ENCODE measurements at places on chromosomes 7 and 10.

- no peak for DNase-seq
Observed at GRCh38 chr7:82106201-82106600, 336.4 kb upstream of the HGF start.

- DNase-seq: no peak
Observed at GRCh38 chr10:57952741-57953140, 315.0 kb downstream of the IPMK start.

- no peak for DNase-seq
Observed at GRCh38 chr7:6590645-6591110, 857 bp downstream of the INTS15 start.

GRCh38 chr7:35691827-35692307 is 3.1 kb downstream of the HERPUD2 start:
- DNase-seq: no peak

DNA sequence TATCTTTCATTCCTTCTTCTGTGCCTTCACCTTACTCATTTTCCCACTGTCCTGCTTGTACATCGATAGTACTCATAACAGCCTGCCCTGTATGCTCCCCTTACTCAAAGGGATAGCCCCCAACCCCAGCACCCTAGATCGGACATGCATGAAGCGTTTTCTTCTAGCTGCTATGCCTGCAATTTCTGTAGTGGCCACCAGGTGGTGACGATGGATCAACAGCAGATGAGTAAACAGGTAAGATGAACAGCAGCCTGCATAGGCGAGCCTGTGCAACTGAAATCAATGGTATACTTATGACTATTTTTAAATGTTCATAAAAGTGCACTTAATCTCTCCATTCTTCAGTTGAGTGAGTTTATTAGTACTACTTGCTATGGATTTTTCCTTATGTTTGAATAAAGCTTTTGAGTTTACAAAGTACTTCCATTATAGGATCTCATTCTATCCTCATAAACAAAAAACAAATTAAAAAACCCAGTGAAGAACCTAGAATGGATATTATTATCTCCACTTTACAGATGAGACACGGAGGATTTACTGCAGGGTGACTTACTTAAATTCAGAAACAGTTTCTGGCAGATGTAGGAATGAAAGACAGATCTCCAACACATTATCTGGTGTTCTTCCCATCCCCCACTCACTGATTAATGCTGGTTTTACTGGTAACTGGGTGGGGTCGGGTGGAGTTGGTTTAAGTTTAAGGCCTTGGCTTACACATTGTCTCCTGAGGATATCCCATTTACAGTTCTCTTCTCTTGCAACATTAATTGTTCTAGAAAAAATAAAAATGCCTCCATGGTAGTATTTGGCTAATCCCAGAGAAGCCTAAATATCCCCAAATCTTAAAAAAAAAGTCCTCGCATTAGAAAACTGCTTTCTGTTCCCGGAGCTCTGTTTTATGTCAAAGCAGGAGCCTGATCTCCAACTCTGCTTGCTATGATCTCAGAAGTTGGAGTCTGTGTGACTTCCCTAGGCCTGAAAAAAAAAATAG is 222.1 kb downstream of the GLI3 start:
- no peak for DNase-seq

DNA sequence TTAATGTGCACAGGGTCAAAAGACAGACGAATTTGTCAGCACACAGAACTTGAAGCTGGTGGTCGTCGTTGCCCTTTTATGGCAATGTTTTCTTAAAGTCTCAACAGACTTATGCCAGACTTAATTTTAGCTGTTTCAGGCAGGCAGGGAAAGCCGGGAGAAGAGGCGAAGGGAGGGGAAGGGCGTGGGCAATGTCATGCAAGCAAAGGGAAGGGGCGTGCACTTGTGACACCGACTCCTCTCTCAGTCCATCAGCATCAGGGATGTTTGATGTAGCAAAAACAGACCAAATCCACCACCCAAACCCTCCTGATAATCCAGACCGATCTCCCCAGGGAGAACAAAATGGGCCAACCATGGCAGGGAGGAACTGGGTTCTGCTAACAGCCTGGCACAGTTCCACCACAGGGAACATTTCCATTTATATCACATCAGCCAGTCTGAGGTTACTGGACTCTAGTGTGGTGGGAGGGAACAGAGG is 118.1 kb upstream of the RHEB start:
- no peak for DNase-seq

DNA sequence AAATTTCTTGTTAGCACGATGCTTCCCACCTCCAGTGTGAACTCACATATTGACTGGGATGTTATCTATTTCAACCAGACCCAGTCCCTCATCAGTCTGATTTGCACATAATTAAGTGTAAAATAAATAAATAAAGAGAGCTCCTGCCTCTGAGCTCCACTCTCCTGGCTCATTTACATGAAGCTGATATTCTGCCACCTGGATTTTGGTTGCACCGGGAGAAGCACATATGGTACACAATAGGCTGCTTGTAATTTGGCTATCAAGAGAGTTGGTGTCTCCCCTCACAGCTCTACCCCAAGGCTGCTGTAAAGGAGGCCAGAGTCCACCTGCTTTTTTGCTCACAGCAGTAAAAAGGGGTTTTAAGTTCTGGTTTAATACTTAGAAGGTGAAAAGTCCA is 610.5 kb downstream of the KCNMA1 start:
- DNase-seq: no peak

GRCh38 chr7:148575640-148576411 is 14.7 kb upstream of the C7orf33 start:
- DNase-seq: no peak

- no peak for DNase-seq
Observed at GRCh38 chr7:150968734-150969372, 9.3 kb downstream of the KCNH2 start.

GRCh38 chr10:4656576-4657194 is 169.3 kb upstream of the AKR1E2 start:
- no peak for DNase-seq

DNA sequence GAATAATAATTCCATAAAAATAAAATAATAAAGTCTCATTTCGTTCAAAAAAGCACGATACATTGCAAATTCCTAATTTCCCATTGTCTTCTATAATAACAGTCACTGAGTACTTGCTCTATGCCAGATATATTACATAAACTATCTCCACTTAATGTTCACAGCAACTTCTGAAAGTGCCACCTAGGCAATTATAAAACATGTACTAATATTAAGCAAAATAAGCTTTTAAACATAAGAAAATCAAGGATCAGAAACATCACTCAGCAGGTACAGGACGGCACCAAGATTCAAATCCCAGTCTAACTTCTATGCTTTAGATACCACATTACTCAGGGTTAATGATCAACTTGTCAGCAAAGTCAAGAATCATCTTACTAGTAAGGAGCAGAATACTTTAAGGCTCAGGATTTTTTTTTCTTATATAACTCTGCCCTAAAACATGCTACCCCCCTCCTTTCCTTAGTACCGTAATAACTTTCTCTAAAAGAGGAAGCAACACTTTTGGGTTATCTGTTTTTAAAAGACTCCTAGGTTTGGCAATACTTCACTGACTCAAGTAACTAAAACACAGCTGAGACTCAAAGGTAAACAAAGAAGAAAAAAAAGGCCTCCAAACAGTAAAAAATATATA is 51.3 kb downstream of the USP6NL start:
- DNase-seq: no peak

GRCh38 chr7:134845461-134845860 is 66.0 kb downstream of the CALD1 start:
- no peak for DNase-seq

DNA sequence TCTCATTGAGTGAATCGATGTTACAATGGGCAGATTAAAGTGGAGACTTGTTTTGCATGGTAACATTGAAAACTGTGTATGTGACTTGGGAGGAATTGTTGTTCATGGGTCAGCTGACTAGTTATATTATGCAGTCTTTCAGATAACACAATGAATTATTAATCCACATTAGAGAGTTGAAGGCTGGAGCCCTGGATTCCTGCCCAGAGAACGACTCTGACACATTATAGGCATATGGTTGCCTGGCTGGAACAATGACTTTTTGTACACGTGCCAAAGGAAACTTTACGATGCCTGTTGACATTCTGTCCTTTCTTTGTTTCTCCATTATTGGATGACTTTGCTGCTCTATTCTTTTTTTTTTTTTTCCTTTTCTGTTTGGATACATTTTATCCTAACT is 52.3 kb upstream of the TMEM229A start:
- DNase-seq: no peak

DNA sequence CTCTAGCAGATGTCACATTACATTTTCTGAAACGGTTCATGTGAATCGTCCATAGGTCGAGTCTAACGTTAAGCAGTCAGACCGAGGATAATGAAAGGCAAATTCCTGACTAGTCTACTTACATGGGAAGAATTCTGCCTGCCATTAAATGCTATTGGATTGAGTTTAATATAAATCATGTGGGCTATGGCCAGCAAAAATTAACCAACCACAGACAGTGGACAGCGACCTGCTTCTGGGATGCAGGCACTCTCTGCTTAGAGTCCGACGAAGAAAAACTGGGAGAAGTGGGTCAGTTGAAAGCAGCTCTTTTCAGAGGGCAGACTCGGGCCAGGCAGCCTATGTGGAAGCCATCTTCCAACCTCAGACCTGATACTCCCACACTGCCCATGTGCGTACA is 16.6 kb downstream of the PIP4K2A start:
- DNase-seq: no peak

- DNase-seq: no peak
Observed at GRCh38 chr10:35995485-35995884, 353.4 kb upstream of the FZD8 start.

DNA sequence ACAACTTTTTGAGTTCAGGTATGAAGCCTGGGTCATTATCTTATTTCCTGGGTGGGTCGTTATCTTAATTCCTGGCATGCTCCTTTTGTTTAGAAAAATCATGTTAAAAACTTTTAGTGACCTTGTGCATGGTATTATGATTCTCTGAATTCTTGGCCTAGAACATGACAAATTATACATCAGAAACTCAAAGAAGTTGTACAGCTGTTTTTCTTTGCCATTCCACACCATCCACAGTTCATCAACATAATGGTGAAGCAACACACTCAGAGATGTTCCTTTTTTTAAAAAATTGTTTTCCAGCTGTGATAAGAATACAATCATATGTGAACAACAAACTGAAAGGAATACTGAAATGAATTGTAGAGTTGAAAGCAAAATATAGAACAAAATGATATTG is 149.2 kb upstream of the SEMA3D start:
- no peak for DNase-seq

GRCh38 chr7:151917791-151918509 is 38.3 kb upstream of the GALNTL5 start:
- DNase-seq: no peak

DNA sequence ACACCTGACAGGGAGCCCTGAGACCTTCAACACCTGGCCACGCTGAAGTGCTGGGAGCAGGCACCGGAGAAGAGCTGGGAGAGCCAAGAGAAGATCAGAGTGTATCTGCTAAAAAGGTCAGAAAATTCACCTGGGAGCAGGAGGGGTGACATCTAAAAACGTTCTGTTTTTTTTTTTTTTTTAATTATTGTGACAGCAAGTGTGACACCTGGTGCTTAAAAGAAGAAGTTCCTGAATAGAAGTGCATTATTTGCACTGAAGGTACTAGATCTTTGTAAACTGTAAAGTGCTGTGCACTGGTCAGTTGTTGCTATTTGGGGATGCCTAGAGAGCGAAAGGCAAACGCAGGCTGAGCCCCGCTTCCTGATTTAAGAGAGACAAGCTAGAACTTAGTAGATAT is 422.0 kb downstream of the PLXNA4 start:
- DNase-seq: no peak

DNA sequence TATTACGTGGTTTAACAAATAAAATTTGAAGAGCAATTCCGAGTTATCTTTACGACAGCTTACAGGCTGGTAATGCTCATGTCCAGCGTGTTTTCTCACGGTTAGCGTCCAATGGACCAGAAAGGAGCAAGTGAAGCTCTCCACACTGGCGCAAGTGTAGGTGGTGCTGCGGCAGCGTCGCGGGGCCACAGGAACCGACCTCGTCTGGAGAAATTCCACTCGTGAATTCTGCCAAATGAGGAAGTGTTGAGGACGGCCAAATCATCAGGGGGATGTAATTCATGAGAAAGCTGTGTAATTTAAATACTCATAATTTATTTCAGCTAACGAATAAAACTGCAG is 350 bp upstream of the ZNF37A start:
- no peak for DNase-seq

- no peak for DNase-seq
Observed at GRCh38 chr10:1570416-1571051, 166.8 kb downstream of the ADARB2 start.

GRCh38 chr10:35640474-35640873 is 1.6 kb downstream of the FZD8 start:
- DNase-seq: no peak

GRCh38 chr10:79942261-79943185 is 6.4 kb downstream of the SFTPD start:
- DNase-seq: no peak

DNA sequence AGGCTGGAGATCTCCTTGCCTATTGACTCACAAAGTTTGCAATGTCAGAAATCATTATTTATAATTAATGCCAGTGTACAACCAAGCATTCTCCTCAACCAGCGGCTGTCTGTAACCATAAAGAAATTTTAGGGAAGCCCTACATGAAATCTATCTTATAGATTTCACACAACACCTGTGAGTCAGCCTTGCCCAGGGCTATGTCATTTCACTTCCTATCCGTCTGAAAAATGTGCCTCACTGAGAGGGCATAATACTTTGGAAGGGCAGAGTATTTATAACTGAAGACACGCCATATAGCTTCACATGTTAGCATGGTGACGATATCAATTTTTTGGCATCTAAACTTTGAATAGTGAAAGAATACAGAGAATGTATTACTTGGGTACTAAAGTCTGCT is 296.6 kb upstream of the ETV1 start:
- DNase-seq: no peak

GRCh38 chr7:6203381-6203780 is 69.0 kb downstream of the CYTH3 start:
- DNase-seq: no peak

GRCh38 chr10:119395280-119396007 is 147.1 kb downstream of the RGS10 start:
- no peak for DNase-seq

- no peak for DNase-seq
Observed at GRCh38 chr10:12543589-12543988, 194.2 kb downstream of the CAMK1D start.

- DNase-seq: no peak
Observed at GRCh38 chr7:23514755-23515154, 17.0 kb downstream of the TRA2A start.

DNA sequence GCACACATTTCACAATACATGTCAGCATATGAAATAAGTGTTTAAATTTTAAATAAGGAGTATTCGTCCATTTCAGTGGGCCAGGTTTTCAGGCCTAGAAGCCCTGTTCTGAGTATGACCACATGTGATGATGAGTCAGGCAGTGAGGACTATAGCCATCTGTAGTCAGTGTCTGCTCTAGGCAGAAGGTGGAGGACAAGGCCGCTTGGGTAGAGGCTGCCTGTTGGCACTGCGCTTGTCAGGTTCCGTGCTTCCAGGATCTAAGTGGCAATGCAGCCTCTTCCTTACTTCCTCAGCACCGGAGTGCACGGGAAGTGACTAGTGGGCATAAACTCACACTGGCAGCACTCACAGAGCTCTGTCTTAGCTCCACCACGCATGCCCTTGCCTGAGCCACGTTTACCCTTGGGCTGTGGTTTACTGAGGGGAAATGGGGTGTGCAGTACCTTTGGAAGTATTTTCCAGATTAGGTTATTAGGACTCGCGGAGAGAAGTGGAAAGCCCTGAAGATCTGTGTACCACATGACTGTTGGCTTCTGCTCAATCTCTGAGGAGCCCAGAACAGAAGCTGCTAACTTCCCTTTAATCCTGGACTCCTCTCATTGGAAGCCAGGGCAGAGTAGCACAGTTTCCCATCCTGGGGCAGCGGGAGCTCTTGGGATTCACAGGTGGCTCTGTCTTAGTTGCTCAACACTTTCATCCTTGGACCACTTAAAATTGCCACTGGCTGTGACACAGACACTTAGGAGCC is 87.5 kb upstream of the GJD4 start:
- no peak for DNase-seq
